ENCODE measurements at places on chromosomes 5 and 9.

- peak; percentile 66 for DNase-seq
These were observed 21.7 kb downstream of the F2RL2 start for GRCh38 chr5:76601470-76601869.

GRCh38 chr5:177234841-177235240 lies 68.7 kb downstream of the RAB24 start:
- DNase-seq, result no peak

GRCh38 chr5:132375957-132376356 lies 6.4 kb downstream of the SLC22A5 start:
- no peak for DNase-seq

DNA sequence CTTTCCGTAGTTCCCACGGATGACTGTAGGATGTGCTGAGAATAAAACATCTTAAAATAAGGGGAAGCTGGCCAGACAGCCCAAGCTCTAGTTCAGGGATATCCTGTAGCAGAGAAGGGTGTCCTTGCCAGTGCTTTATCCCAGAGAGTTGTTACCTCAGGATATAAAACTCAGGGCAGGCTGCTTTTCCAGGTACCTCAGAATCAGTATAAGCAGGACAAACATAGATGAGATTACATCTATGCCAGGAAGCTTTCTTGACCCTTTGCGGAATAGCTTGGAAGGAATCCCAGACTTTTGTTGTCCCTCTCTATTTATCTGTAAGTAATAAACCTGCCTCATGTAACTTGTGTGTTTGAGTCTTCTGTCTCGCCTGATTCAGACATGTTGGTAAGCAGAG lies 565.7 kb downstream of the PRDM9 start:
- DNase-seq, result no peak

- peak; percentile 76 for DNase-seq
These were observed 4.0 kb upstream of the TMEM250 start for GRCh38 chr9:136122425-136123383.

DNA sequence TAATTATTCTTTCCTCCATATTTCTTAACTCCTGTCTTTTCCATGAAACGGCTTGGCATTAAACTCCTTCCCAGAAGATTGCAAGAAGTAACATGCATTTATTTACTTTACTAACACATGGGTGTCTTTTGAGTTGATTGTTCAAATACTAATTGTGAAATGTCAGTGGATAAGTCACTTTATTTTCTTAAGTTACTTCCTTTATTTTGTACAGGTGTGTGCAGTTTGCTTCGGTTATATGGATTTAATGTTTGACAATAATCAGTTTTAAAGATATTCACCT lies 761 bp upstream of the SHOC1 start:
- no peak for DNase-seq

Measured in CD4-positive, alpha-beta T cell treated with Interleukin-15 for 4 hours (primary cell).